ENCODE measurements at places on chromosomes 4 and X.

- no peak for DNase-seq
Observed at GRCh38 chr4:15917297-15917696, 21.2 kb downstream of the FGFBP1 start.

DNA sequence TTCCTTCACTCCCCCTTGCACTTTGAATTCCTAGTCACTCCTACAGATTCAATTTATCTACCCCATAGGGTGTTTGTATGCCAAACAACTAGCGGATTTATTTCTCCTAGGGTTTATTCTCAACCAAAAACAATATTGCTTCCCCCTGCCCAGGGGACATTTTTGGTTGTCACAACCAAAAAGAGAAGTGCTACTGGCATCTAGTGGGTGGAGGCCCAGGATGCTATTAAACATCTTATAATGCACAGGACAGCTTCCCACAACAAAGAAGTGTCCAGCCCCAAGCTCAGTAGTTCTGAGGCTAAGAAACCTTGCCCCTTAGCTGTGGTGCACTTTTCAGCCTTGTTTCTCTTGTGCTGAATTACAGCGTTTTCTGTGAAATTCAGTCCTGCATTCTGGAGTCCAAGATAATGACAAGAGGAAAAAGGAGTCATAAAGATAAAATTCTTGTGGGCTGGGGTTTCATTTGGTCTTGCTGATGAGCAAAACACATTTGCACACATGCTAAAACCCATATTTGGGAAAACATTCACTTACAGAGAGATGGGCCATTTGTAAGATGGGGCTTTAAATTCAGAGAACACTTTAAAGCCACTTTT lies 11.2 kb upstream of the SYTL4 start:
- DNase-seq, result no peak

GRCh38 chr4:145520172-145520571 lies 38.5 kb downstream of the SMAD1 start:
- no peak for DNase-seq

- DNase-seq, result no peak
Observed at GRCh38 chr4:183636923-183637322, 22.1 kb downstream of the RWDD4 start.

GRCh38 chr4:145101091-145101490 lies 3.0 kb downstream of the ABCE1 start:
- no peak for DNase-seq

DNA sequence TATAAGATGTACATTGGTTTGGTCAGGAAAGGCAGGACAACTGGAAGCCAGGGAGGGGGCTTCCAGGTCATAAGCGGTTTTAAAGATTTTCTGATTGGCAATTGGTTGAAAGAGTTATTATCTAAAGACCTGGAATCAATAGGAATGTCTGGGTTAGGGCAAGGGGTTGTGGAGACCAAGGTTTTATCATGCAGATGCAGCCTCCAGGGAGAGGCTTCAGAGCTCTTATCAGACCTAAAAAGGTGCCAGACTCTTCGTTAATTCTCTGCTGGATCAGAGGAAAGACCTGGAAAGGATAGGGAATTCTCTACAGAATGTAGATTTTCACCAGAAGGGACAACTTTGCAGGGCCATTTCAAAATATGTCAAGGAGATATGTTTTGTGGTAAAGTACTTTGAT lies 62.8 kb downstream of the BEX3 start:
- no peak for DNase-seq

DNA sequence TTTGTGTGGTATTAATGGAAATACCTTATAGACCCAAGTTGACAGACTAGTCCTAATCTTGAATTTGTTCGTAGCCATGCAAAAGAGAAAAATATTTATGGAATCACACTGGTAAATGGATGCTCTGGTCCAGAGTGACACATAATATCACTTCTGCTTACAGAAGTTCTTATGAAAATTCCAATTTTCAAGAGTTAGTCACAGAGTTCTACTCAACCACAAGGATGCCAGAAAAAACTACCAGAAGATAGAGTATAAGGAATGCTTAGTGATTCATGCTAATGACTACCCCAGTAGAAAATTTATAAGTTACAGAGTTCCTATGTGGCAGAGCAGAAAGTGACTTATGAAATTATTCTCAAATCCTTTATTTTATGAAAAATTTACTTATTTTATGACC lies 1384.8 kb downstream of the FAM133A start:
- DNase-seq, result no peak

GRCh38 chr4:107650251-107650650 lies 69.8 kb downstream of the PAPSS1 start:
- no peak for DNase-seq

DNA sequence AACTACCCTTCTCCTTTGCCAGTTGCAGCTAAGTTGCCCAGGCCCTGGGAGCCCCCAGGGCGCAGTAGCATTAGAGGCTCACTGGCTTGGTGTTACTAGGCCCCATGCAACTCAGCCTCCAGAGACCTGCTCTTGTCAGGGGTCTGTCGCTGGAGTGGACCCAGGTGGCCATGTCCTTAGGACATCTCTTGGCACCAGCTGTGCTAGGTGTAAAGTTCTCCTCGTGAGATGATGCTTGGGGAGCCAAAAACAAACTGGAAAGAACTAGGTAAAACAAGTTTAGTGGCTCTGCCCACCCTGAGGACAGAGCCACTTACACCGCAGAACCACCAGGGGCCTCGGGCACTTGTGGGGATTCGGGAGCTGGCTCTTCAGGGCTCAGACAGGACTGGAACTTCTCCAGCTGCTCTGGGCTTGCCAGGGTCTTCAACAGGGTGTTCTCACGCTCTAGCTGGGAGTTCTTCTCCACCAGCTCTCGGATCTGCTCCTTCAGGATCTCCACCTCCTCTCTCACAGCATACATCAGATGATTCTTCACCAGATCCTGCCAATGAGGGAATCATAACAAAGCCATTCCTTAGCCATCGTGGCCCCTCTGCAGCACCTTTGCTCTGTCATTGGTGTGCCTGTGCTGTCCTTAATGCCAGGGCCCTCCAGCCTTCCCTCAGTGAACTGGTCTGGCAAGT lies 61.2 kb downstream of the TSC22D3 start:
- DNase-seq, result no peak

DNA sequence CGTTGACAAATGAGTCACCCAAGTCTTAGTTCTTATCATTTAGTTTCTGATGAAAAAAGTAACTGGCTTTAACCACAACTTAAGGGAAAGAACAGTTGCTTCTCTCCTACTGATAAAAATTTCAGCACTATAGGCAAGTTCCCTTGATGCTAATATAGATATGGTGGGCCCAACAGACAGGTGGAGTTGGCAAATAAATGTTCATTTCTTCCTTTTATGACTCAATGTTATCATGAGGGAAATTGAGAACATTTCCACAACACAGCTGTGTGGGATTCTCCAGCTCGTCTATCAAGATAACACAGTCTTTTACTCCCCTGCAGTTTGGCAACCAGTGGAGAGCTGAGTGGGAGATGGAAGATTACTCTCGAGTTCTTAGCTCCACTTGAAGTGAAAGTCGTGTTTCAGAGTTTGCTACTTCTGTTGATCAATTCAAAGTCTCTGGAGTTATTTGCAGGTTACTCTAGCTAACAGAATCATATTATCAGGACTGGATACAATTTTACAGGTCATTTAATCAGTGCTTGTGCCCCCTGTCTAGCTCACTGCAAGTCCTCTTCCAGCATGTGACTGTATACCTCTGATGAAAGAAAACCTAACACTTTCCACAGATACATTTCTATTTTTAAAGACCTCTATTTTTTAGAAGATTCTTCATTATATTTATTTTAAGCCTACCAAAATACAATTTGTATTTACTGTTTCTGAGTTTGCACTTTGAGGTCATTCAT lies 270.6 kb upstream of the GK2 start:
- no peak for DNase-seq

GRCh38 chrX:125507119-125507518 lies 187.4 kb downstream of the TEX13C start:
- no peak for DNase-seq

- DNase-seq, result peak; percentile 47
Observed at GRCh38 chr4:6641164-6641970, 882 bp downstream of the MRFAP1 start.
